ENCODE measurements at places on chromosomes 7 and 10. TPM values are rescaled to one million over a fixed set of nuclear protein-coding genes. Genes with fewer than 3 reads are reported as not detected.

DNA sequence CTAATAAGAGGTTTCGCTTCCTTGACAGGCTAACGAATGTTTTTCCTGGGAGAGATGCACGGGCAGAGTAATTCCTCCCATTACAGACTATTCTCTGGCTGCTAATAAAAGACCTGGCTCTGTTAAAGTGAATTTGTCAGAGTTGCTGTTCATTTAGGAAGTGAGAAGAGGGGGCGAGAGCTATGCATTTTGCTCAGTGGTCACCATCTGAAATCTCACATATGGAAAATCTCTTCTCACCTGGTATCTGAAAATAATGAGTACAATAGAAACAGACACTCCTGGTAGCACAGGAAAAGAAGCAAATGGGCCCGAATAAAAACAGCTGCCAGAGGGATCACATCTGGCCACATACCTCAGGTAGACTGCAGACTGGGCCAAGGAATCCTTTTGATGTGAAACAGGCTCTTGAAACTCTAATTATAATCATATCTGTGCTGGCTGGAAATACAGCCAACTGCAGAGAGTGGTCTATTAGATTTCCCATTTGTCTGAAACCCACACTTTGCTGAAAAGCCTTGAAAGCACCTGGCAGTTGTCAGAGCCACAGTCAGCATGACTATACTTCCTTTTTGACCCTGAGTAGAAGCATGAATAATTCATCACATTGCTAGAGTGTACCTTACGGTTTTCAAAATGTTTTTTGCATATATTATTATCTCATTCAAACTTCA lies 33.6 kb downstream of the AOAH start:
- DNase-seq, result no peak

DNA sequence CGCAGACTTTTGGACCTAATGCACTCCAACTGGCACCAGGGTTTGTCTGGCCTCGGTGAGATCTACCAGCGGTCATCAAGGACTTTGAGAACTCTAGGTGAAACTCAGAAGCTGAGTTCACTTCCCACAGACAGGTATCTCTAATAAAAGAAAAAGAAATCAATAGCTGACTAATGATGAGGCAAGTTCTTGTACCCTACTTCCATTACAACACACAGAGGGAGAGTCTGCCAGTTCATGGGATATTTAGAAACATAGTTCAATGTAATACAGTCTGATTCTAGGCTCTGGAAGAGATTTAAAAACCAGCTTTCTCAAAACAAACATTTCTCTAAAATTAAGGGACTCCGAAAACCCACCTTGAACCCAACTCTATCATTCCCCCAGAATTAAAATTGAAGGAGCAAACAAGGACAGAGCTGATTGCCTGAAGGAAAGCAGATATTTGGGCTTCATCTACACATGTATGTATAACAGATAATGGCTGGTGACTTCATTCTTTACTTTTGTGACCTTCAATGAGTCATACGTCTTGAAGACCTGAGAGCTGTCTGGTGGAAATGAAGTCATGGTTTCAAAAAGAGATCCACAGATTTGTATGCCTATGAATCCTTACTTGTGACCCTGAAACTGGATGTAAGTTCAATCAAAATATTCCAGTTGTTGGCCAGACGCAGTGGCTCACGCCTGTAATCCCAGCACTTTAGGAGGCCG lies 2.7 kb upstream of the PNLIPRP1 start:
- no peak for DNase-seq

DNA sequence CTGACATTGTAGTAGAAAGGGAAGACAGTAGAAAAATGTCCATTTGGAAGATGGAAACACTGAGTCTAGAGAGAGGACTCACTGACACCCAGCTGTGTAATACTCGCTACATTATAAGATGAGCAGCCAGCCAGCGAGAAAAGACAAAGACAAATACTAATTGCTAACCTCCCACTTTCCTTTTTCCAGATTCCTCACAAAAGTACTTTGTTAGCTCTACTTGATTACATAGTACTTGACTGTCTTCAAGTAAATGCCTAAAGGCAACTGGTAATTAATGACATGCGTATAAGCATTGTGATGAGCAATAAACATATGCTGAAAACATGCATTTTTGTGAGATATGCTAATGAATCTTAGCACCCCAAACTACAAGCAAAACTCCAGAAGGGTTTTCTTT lies 363.1 kb downstream of the GPAM start:
- DNase-seq, result no peak

DNA sequence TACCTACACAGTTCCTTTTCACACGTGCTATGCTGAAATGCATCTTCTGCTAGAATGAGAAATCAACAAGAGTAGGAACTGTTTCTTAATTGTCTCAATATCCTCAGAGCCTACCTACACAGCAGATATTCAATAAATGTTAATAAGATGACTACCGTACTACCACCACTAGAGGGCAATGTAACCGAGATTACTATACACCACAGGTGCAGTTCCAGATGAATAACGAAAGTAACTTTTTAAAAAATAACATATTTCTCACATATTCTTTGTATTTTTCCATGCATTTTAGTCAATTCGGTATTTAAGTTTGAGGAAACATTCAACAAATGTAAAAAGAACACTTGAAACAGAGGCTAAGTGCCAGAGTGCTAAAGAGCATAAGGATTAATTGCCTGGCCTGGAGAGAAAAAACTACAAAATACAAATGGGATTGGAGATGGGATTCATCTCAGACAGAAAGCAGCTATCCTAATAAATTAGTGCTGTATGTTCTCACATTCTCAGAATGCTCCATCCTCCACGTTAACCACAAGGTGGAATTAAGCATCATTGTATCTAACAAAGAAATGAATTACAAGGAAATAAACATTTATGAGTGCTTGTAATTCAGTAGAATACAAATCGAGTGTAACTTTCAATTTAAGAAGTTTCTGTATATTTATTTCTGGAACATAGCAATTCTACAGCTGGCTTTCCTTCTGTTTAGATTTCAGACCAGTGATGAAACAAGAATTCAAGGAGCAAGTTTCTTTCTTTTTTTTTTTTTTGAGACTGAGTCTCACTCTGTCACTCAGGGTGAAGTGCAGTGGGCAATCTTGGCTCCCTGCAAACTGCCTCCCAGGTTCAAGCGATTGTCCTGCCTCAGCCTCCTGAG lies 20.3 kb upstream of the HECTD2 start:
- no peak for DNase-seq

DNA sequence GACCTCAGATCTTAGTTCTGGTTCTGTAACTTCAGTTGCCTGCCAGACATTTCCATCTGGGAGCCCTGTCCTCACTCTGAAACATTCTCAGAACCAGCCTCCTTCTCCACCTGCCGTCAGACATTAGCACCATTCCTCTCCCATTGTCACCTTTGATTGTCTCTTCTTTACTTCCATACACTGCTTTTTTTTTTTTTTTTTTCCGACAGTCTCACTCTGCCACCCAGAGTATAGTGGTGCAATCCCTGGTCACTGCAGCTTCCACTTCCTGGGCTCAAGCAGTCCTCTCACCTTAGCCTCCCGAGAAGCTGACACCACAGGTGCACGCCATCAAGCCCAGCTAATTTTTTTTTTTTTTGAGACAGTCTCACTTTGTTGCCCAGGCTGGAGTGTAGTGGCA lies 21.1 kb upstream of the HIPK2 start:
- DNase-seq, result no peak

DNA sequence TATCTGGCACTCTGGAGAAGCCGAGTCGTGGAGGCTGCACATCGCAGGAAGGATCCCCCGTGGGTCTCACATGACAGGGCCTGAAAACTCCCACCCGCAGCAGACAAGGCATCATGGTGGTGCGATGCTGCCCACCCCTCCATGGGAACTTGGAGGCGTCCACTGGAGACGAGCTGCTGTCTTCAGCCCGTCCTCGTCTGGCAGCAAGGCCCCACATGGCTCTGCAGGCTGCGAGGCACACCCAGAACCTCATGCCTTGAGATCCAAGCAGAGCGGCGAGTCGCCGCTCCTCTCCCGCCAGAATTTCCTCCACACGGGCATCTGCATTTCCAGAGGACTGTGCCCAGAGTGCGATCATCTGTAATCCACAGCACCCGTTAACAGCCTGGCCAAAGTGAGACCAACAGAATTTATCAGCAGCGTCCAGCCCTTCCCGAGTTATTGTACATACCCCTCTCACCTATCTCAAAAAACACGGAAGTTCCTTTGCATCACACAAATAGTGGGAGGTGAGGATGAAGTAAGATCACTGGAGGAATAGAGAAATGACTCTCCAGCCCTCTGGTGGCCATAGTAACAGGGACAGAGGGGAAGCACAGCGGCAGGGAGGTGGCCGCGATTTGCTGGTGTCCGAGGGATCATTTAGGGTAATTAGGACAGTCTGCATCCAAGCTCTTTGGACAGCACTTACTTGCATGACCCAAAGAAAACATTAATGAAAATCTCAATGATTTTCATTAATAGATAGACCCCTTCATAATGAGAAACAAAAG lies 292.4 kb downstream of the USP6NL start:
- no peak for DNase-seq

- peak; percentile 83 for DNase-seq
These were observed 110.7 kb downstream of the ZNF467 start for GRCh38 chr7:149662591-149663095.

GRCh38 chr7:30032310-30033125 lies 4.3 kb downstream of the PLEKHA8 start:
- no peak for DNase-seq

The MEOX2 gene
- not detected for total RNA-seq

The NDUFB8 gene
- total RNA-seq, result 442 TPM

- DNase-seq, result no peak
These were observed 309.8 kb downstream of the ADK start for GRCh38 chr10:74460812-74461211.

The HOXA7 gene
- not detected for total RNA-seq

The SKIDA1 gene
- 0.10 TPM for total RNA-seq

- no peak for DNase-seq
These were observed 131.7 kb downstream of the DPP6 start for GRCh38 chr7:154183946-154184345.

DNA sequence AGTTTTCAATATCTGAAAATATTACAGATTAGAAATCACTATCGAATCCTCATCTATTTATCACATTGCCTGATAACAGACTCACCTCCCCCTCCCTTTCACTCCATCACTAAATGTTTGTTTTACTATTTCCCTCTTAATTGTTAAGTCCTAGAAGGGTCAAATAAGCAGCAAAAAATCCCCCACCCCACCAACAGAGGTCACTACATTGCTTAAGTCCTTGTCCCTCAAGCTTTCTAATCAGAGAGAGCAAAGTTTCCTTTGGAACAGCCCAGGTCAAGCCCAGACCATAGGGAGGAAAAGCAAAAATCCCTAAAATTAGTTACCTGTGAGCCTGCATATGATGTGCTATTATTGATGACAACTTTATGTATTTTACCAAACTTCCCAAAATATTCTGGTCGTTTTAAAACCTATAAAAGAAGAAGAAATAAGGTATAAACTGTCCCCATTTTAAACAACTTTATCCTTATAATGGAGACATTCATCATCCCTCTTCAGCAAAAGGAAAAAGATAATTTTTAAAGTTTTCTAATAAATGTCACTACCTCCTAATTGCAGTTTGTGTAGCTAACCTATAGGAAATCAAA lies 95.0 kb downstream of the CNOT4 start:
- DNase-seq, result peak; percentile 58

- no peak for DNase-seq
These were observed 38.0 kb downstream of the FAM149B1 start for GRCh38 chr10:73205890-73206289.

The BTBD16 gene
- total RNA-seq, result not detected
